Fibroblast of lung (primary cell): ENCODE measurements at places on chromosomes 2 and 18. TPM values are rescaled to one million over a fixed set of nuclear protein-coding genes. Genes with fewer than 3 reads are reported as not detected.

The UCN gene
- 1.2 and 1.3 TPM in 2 replicates for total RNA-seq

The PSMA8 gene
- not detected in 2 replicates for total RNA-seq

The EPHA4 gene
- total RNA-seq: 12.8 and 21.0 TPM in 2 replicates

The MYL1 gene
- not detected in 2 replicates for total RNA-seq
